Panc1 (cell line): ENCODE measurements at places on chromosomes 3 and 15. TPM values are rescaled to one million over a fixed set of nuclear protein-coding genes. Genes with fewer than 3 reads are reported as not detected.

NEK11 gene
- 9.5 TPM for total RNA-seq

GRCh38 chr15:86645925-86646500 is 566.3 kb downstream of the AGBL1 start:
- DNase-seq = no peak

DNA sequence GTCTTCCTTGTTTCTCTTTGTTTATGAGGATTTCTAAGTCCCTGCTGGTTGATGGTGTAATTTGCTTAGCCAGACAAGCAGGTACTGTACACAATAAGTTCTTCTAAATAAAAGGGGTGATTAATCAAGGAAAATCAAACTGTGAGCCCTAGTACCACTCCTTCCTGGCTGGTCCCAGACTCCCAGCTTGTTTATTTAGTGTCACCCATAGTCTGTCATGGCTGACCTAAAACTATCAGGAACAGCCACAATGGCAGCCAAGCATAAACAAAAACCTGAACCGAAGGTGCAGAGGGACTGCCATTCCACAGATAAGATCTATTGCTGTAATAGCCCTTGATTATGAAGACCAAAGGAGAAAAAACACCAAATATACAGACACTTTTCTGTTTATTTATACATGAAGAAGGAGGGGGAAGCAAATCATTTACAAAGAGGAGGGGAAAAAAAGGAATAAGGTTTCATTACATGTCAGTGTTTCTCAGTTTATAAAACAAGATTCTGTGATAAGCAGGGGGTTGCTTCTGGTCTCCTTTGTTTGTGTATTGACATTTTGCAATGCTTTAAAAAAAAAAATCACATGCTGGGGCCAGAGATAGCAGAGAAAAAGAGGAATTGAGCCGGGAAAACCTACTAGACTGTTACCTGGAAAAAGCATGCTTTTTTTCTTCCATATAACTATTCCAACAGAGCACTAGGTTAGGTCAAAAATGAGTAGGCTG is 182.4 kb upstream of the DPH6 start:
- DNase-seq = no peak

DNA sequence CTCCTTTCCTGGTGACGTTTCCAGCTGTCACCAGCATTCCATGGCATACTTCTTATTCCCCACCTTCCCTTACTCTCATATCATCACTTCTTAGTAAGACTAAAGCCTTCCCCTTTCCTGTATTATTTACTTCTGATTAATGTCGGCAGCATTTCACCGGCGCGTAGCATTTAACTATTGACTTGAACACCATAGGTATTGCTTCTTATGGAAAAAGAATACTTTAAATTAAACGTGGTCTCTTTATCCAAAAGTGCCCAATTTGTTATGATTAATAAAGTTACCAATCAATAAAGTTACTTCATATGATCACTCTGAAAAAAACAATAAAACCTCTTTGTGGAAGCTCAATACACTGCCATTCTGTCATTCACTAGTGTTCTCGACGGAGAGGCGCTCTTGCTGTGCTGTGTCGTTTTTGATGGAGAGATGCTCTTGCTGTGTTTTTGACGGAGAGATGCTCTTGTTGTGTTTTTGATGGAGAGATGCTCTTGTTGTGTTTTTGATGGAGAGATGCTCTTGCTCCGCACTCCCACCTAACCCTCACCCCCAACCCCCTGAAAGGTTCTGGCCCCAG is 165.0 kb downstream of the XXYLT1 start:
- DNase-seq = no peak

CHDH gene
- 24.1 TPM for total RNA-seq

INO80 gene
- 26.2 TPM for total RNA-seq

DNA sequence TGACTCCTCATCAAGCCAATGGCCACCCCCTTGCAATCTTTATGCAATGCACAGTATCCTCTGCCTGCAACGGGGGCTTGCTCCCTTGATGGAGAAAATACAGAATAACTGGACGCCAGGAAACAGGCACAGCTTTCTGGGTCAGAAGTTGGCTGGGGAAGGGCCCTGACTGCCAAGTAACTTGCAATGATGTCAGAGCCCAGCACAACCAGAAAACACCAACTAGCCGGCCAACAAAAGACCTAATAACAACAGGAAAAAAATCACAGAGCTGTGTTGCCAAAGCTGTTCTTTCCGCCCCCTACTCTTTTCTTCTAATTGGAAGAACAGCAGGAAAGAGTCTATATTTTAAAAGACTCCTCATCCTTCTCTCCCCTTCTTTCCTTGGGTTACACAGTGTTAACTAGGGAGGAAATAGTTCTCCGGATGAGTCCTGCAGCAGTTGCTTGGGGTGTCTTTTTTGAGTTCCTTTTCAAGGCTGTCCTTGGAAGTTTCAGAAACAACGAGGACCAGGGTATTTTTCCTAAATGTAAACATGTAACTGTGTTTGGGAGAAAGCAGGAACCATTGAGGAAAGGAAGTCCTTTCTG is 1.4 kb upstream of the SEMA6D start:
- no peak for DNase-seq

SLC24A5 gene
- not detected for total RNA-seq

- no peak for DNase-seq
These were observed 130.4 kb upstream of the UBE2E2 start for GRCh38 chr3:23072693-23073092.

DNA sequence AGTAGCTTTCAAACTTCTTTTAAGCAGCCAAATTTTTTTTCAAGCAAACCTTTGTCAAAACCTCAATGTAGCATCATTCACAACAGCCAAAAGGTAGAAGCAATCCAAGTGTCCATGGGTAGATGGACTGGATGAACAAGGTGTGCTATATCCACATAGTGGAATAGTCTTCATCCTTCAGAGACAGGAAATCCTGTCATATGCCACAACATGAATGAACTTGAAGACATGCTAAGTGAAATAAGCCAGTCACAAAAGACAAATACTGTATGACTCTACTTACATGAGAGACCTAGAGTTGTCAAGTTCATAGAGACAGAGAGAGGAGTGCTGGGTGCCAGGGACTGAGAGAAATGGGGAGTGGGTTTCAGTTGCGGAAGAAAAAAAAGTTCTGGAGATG is 87.6 kb downstream of the SRGAP3 start:
- DNase-seq = no peak

FEZF2 gene
- total RNA-seq = not detected

- DNase-seq = no peak
These were observed 287.5 kb downstream of the PTPRG start for GRCh38 chr3:61848885-61849284.

GRCh38 chr3:75048650-75049049 is 434.2 kb upstream of the CNTN3 start:
- no peak for DNase-seq

GRCh38 chr15:35679186-35679585 is 133.2 kb upstream of the DPH6 start:
- DNase-seq = no peak

DNA sequence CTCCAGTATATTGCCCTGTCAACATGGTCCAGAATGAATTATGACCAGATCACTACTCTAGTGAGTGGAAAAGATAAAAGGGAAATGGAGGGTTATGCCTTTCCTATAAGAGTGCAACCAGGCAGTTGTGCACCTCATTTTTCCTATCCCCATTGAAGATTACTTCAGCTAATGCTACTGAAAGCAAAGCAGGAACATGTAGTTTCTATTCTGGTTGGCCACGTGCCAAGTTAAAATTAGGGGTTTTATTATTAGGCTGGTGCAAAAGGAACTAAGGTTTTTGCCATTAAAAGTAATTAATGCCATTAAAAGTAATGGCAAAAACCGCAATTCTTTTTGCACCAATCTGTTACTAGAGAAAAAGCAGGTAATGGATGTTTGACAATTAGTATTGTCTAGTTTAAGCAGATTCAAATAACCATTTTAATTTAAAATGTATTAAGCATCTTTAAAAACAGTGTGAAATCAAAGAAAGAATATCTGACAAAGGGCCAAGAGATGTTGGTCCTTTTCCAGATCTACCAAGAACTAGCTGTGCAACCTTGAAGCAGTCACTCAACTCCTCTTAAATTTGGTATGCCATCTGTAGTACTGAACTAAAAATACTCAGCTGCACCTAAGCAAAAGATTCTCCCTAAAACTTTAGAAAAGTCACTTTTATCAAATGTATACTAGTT is 567.5 kb upstream of the CCDC54 start:
- DNase-seq = no peak

- DNase-seq = no peak
These were observed 230.1 kb downstream of the UBE3A start for GRCh38 chr15:25208735-25209134.

DNA sequence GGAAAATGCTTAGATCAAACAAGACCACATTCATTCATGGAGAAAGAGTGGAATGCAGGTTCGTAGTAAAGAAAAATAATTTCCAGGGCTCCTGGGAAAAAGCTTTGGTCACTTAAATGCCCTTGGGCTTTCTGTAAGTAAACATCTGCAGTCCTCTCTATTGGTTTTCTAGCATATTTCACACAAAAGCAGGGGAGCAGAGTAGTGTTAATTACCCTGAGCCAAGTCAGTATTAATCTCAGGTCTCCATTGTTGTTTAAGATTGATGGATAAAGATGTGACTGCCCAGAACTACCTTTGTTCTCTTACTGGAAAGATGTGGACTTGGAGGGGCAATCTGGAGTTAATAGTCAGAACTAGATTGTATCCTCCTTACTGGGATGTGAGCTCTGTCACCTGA is 242.6 kb downstream of the PTPRG start:
- DNase-seq = no peak

KCNAB1 gene
- total RNA-seq = not detected

- DNase-seq = no peak
These were observed 60.2 kb downstream of the TLNRD1 start for GRCh38 chr15:81060907-81061306.

- DNase-seq = no peak
These were observed at the start of gene EIF4E3 for GRCh38 chr3:71725271-71725991. Gene EIF4E3 (minus strand): TSS chr3:71725402. CDS start chr3:71725367, 35 bp downstream.

IL17RE gene
- total RNA-seq = 1.1 TPM

GRCh38 chr15:94327356-94327936 is 96.1 kb downstream of the MCTP2 start:
- peak; percentile 32 for DNase-seq

DNA sequence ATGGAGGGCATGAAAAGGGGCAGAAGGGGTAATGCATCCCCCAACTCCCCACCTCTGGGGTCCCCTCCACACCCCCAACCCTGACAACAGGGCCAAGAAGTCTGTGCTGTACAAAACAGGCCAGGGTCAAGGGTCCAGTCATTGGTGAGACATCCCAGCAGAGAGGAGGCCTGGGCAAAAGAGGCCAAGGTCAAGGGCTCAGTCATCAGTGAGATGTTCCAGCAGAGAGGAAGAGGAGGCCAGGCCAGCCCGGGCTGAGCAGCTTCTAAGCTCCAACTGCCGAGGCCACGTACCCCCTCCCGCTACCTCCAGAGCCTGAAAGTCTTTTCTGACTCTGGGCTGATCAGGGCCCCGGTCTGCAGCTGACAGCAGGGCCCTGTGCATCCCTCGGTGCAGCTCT is 52.4 kb downstream of the LHFPL4 start:
- no peak for DNase-seq

SLC22A14 gene
- total RNA-seq = 0.13 TPM

GRCh38 chr15:82122746-82123400 is 77.1 kb upstream of the MEX3B start:
- DNase-seq = peak; percentile 72

- no peak for DNase-seq
These were observed 25.9 kb downstream of the SNX33 start for GRCh38 chr15:75673426-75674235.

- no peak for DNase-seq
These were observed 314.2 kb downstream of the ZNF385D start for GRCh38 chr3:21436835-21437234.

- no peak for DNase-seq
These were observed 113.2 kb upstream of the NSMCE3 start for GRCh38 chr15:29382862-29383261.

DNA sequence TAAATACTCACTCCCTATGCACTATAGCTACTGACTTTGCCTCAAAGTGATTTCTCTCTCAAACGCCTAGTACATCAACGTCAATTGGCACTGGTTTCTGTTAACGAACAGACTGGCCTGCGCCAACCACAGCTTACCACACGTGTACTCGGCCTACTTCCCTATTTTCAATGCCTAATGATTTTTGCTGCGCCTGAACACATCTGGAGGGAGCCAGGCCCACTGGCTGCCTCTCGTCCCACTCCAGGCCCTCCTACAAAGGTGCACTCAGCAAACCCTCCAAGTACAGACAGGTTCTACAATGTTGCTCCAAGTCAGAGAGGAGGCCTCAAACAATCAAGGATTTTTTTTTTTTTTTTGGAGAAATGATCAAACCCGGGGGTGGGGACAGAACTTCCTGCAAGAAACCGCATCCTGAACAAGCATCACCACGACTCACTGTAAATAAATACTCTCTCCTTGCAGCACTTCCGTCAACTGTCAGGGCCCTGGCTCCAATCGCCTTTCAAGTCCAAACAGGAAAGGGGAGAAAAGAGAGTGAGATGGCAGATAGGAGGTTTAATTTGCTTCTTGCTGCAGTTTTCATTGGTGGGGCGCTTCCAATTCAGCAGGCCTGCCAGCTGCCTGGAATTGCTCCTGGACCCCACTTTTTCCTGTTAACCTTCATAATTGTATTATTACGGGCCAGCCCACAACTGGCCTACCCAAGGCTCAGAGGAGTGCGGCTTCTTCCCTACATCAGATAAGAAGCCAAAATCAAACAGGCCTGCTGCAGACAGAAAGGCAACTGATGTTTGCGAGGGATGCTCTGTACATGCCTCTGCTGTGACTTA is 139.3 kb downstream of the FOXP1 start:
- no peak for DNase-seq

- DNase-seq = no peak
These were observed 23.9 kb downstream of the CCDC33 start for GRCh38 chr15:74259821-74260607.
